ENCODE measurements at places on chromosomes 11 and 22.

DNA sequence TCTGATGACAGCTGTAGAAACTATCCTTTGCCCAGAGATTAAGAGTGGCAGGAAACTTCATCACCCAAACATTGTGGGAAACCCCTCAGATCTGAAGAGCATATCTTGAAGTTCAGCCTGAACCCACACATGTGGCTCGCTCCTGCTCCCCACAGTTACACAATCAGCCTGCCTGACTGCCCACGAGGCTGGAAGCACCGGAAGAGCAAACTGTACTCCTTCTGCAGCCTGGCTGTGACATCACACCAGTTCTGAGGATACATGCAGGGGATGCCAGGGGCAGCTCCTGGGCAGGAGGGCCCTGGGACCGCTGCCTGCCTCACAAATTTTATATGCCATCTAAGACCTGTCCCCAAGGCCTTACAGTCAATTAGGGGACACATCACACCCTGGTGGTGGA is 444.4 kb downstream of the BUD13 start:
- no peak for DNase-seq

DNA sequence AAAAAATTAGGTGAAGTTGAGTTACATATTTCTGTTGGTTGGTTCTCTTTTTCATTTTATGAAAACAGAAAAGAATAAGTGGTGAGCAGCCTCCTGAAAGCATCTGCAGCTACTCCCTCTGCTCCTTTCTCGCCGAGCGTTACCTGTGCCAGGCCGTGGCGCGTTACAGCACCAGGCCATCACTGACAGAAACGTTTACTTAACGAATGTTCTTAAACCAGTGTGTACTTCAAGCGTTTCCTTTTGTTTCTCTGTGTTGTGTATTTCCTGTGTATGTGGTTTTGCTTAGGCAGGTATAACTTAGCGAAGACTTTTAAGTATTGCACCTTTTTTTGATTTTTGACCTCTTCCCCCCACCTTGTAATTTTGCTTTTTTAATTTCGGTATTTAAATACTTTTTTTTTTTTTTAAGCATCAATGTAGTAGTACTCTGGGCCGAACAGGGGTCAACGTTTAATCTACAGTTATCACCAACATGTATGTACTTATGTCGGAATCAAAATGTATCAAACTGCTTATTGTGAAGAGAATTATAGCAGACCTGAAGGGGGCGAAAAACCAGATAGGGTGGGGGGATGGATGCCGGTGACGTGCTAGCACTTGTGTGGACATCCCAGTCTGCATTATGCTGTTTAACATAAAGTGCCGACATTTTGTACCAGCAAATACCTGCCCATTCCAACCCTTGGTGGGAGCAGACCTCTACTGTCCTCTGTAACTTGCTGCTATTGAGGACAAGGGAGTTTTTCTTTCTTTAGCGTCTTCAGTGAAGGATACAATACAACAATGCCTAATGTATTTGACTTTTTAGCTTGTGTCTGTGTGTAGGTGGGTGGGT is 21.6 kb upstream of the ADSL start:
- DNase-seq, result no peak

DNA sequence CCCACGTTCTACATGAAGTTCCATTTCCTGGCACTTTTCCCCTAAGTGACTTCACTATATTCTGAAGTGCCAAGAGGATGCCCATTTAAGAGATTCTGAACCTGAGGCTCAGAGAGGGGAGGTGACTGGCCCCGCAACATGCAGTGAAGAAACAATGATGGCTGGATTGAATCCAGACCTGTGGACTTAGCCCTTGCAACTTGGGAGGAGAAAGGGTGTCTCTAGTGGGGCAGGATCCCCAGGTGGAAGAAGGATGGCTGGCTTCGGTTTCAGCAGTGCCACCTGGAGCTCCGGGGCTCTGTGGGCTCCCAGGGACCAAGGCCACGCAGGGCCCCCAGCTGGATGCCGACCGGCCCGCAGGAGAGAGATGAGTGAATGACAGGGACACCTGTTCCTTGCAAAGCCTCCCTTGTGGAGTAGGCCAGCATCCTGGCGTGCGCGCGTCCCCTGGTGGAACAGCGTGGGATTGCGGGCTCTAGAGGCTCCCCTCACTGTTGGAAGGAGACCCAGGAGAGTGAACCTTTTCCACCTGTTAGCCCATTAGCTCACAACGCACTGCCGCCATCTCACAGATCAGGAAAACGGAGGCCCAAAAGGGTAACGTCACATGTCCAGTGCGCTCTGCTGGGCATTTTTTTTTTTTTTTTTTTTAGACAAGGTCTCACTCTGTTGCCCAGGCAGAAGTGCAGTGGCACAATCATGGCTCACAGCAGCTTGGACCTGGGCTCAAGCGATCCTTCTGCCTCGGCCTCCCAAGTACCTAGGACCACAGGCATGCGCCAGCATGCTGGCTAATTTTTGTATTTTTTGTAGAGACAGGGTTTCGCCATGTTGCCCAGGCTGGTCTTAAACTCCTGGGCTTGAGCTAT is 104.7 kb downstream of the KIAA1671 start:
- DNase-seq, result peak; percentile 89

- DNase-seq, result peak; percentile 62
These were observed 65.9 kb downstream of the C11orf58 start for GRCh38 chr11:16804104-16804947.

- DNase-seq, result no peak
These were observed 282.5 kb downstream of the TBC1D22A start for GRCh38 chr22:47044722-47045535.
